Cardiac muscle cell (in vitro differentiated cells and primary cell): ENCODE measurements at places on chromosomes 3 and 15.

- no peaks in the 10 kb centered on the region for H3K27me3 ChIP-seq
- no peak for DNase-seq
- no peak overlapping the region for H3K4me3 ChIP-seq
Measured at GRCh38 chr3:197802779-197803459, 11.9 kb downstream of the LRCH3 start.

GRCh38 chr3:164080208-164080607 is 998.1 kb downstream of the SI start:
- H3K27ac ChIP-seq: no peak overlapping the region
- H3K4me1 ChIP-seq: no peaks in the 10 kb centered on the region
- no peaks in the 10 kb centered on the region for H3K36me3 ChIP-seq
- DNase-seq: no peak
- H3K27me3 ChIP-seq: no peaks in the 10 kb centered on the region

- H3K27ac ChIP-seq: no peak overlapping the region
- no peak overlapping the region for H3K4me3 ChIP-seq
- H3K36me3 ChIP-seq: no peaks in the 10 kb centered on the region
- H3K27me3 ChIP-seq: no peaks in the 10 kb centered on the region
Measured at GRCh38 chr3:82685761-82686160, 924.3 kb upstream of the GBE1 start.

DNA sequence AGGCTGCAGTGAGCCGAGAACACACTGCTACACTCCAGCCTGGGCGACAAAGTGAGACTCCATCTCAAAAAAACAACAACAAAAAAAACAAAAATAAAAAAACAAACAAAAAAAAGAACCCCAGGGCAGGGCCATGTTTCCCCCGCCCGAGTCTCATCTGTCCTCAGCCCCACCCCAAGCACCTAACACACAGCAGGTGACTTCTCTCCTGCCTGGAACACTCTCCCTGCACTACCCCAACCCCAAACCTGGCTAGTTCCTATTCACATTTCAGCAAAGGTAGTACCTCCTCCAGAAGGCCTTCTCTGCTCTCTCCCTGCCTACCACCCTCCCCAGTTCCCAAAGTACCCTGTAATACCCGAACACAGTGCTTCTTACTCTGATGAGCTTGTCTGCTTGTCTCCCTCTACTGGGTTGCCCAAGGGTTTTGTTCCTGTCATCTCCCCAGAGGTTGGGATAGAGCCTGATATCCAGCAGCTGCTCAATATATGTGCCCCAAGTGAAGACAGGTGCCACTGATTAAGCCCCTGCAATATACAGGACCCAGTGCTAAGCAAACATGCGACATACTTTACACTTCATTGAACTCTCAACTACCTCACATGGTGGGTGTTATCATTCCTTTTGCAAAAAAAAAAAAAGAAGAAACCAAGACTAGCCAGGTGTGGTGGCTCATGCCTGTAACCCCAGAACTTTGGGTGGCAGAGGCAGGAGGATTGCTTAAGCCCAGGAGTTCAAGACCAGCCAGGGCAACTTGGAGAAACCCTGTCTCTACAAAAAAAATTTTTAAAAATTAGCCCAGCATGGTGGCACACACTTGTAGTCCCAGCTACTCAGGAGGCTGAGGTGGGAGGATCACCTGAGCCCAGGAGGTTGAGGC is 103.6 kb downstream of the DAPK2 start:
- H3K4me1 ChIP-seq: no peaks in the 10 kb centered on the region
- H3K27me3 ChIP-seq: no peaks in the 10 kb centered on the region
- no peak for DNase-seq
- H3K4me3 ChIP-seq: no peak overlapping the region

DNA sequence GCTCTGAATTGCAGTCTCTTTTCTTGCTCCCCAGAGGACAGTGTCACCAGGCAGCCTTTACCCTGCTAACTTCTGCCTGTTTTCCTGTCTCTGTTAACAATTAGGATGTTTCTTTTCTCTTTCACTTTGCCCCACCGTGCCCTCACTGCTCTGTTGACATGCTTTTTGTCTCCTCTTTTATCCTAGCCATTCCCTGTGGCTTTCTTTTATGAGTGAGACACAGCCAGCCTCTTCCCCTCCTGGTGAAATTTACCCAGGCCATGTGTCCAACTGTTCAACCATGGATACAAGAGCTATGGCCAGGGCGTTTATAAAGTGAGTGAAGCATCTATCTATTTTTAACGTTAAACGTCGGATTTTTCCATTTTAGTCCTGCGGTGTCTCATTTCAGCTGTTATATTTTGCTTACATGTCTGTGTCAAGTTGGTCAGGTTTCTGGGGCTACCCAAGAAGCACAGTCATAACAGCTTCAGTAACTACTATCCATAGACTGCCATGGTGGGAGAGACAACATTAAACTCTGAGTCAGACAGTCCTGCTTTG is 443.2 kb upstream of the AZI2 start:
- no peak overlapping the region for H3K27ac ChIP-seq
- no peaks in the 10 kb centered on the region for H3K4me1 ChIP-seq
- no peak for DNase-seq
- H3K4me3 ChIP-seq: no peak overlapping the region
- H3K36me3 ChIP-seq: no peaks in the 10 kb centered on the region

DNA sequence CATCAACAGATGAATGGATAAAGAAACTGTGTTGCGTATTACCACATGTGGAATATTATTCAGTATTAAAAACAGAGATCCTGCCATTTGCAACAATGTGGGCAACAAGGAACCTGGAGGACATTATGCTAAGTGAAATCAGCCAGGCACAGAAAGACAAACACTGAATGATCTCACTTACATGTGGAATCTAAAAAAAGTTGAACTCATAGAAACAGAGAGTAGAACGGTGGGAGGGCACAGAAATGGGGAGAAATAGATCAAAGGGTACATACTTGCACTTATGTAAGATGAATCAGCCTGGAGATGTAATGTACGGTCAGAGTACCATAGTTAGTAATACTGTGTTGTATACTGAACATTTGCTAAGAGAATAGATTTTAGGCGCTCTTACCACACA is 29.8 kb upstream of the MUC13 start:
- H3K27ac ChIP-seq: peak overlapping the region; percentile 71
- H3K36me3 ChIP-seq: peaks cover 5% of the 10 kb centered on the region
- no peaks in the 10 kb centered on the region for H3K4me1 ChIP-seq

DNA sequence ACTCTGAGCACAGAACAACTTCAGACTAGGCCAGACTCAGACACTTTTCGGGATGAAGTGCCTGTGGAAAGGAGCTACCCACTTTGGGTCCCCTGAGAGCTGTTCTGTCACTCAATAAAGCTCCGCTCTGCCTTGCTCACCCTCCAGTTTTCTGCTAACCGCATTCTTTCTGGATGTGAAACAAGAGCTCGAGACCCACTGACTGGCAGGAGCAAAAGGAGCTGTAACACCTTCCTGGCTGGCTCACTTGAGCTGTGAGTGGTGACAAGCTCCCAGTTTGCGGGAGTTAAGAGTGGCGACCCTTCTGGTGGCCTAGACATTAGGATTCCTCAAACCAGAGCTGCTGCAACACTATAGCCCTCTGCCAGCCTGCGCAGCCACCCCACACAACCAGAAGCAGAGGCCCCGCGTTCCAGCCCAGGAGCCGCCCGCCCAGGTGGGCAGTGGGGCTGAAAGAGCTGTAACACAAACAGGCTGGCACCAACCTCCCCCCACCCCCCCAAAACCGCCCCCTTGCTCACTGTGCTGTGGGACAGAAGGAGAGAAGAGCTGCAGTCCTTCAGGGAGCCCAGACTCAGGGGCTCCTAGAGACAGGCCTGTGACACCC is 1178.1 kb upstream of the GBE1 start:
- H3K36me3 ChIP-seq: no peaks in the 10 kb centered on the region
- peak; percentile 30 for DNase-seq
- no peak overlapping the region for H3K4me3 ChIP-seq
- no peaks in the 10 kb centered on the region for H3K4me1 ChIP-seq

DNA sequence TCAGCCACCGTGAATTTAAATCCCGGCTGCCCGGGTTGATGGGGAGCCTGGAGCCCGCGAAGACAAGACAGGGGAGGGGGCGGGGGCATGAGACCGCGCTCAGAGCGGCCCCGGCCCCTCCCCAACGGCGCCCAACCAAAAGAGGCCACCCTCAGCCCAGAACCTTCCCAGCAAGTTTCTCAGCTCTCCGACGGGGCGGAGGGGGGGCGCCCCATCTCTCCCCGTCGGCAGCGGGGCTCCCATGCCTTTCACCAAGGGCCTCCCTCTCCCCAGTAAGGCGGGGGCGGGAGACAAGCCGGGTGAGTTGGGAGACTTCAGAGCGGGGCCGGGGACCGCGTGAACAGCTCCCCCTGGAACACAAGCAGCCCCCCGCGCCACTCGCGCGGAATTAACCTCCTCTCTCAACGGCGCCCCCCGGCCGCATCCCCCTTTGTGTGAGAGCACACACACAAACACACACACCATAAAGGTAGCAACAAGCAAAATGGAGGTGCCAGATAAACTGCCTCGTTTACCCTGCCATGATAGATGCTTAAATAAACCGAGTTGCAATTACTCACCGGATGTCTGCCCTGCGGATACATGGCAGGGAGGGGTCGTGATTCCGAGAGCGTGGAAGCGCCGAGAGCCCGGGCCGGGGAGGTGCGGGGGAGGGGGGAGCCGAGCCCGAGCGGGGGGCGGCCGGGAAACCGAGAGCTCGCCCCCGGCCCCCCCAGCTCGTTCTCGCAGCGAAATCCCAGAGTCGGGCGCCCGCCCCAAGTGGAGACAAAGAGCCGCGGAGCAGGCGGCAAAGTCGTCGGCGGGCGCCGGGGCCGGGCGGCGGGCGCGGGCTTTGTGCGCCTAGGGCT is 1.3 kb downstream of the TLE3 start:
- no peaks in the 10 kb centered on the region for H3K36me3 ChIP-seq
- DNase-seq: peak; percentile 50
- H3K27ac ChIP-seq: no peak overlapping the region
- peaks cover 20% of the 10 kb centered on the region for H3K27me3 ChIP-seq

DNA sequence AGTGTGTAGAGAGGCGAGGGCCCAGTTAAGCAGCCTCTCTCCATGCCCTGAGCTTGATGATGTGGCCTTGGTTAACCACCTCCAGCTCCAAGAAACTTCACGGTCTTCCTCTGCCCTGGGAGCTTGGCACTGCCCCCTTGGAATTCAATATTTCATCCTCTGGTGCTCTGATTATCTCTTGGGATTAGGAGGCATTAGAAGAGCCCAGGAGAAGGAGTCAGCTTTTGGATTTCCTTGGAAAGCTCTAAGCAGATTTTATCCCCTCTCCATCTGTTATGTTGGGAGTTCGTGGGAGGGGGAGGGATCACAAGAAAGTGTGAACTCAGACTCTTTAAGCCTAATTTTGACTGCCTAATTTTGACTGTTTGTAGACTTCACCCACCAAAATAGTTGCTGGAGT is 132.7 kb upstream of the AGBL1 start:
- H3K4me3 ChIP-seq: no peak overlapping the region
- H3K27ac ChIP-seq: no peak overlapping the region
- DNase-seq: no peak
- no peaks in the 10 kb centered on the region for H3K4me1 ChIP-seq
- H3K36me3 ChIP-seq: no peaks in the 10 kb centered on the region
- H3K27me3 ChIP-seq: no peaks in the 10 kb centered on the region

GRCh38 chr3:195895861-195896360 is 12.4 kb downstream of the TNK2 start:
- peak overlapping the region; percentile 92 for H3K27ac ChIP-seq
- H3K36me3 ChIP-seq: no peaks in the 10 kb centered on the region
- peaks cover 48% of the 10 kb centered on the region for H3K4me1 ChIP-seq

DNA sequence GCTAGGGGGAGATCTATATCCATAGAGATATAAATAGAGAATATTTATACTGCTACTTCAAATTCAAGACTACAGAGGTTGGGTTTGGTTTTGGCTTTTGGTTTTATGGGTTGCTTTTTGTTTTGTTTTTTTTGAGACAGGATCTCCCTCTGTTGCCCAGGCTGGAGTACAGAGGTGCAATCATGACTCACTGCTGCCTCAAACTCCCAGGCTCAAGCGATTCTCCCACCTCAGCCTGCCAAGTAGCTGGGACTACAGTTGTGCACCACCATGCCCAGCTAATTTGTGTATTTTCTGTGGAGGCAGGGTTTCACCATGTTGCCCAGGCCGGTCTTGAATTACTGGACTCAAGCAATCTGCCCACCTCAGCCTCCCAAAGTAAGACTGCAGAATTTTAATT is 3.9 kb upstream of the UBL7 start:
- H3K4me1 ChIP-seq: peaks cover 13% of the 10 kb centered on the region
- DNase-seq: no peak
- no peaks in the 10 kb centered on the region for H3K36me3 ChIP-seq
- H3K27me3 ChIP-seq: no peaks in the 10 kb centered on the region

DNA sequence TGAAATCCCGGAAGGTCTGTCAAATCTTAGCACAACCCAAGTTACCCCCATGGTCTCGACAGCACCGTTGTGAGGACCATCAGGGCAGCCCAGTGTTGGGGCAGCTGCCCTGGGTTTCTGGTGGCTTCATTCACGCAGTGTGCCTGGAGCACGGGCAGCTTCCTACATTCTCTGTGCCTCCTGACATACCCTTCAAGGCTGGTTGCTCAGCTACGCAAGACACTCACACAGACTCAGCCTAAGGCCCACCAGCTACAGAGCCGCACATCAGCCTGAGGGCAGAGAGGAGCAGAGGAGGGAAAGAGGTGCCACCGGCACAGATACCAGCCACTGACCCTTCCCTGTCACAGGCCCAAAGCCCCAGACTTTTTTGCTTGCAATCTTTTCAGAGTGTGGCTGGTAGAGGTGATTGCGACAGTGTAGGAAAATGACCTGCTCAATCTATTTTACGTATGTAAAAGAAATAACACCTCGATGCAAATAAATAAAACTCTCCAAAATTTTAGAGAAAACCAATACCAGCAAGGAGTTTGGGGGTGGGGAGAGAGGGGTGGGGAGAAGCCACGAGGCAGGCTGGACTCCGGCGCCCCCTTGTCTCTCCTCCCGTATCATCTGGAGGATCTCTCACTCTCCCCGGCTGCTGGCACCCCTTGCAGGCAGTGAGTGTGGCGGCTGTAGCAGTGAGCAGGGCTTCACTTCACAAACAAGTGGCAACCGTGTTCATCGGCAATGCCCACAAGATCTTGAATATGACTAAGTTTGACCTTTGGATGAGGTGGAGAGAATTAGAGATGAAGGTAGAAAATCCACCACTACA is 12.7 kb downstream of the CSPG5 start:
- H3K27me3 ChIP-seq: no peaks in the 10 kb centered on the region
- H3K36me3 ChIP-seq: no peaks in the 10 kb centered on the region
- H3K4me1 ChIP-seq: no peaks in the 10 kb centered on the region
- no peak overlapping the region for H3K27ac ChIP-seq
- H3K4me3 ChIP-seq: no peak overlapping the region
- no peak for DNase-seq

- H3K36me3 ChIP-seq: no peaks in the 10 kb centered on the region
- no peak for DNase-seq
- H3K4me1 ChIP-seq: no peaks in the 10 kb centered on the region
- H3K27ac ChIP-seq: no peak overlapping the region
Measured at GRCh38 chr3:176855901-176856486, 341.3 kb downstream of the TBL1XR1 start.

GRCh38 chr3:123449997-123450604 is 1.2 kb upstream of the ADCY5 start:
- peak overlapping the region; percentile 80 for H3K27ac ChIP-seq
- DNase-seq: peak; percentile 56
- peaks cover 15% of the 10 kb centered on the region for H3K4me1 ChIP-seq
- peak overlapping the region; percentile 96 for H3K4me3 ChIP-seq

- peaks cover 61% of the 10 kb centered on the region for H3K36me3 ChIP-seq
- peak overlapping the region; percentile 34 for H3K27ac ChIP-seq
- no peak overlapping the region for H3K4me3 ChIP-seq
- no peak for DNase-seq
Measured at GRCh38 chr3:172334671-172335207, 113.5 kb downstream of the GHSR start.

- H3K27me3 ChIP-seq: no peaks in the 10 kb centered on the region
- no peak overlapping the region for H3K27ac ChIP-seq
- no peaks in the 10 kb centered on the region for H3K36me3 ChIP-seq
Measured at GRCh38 chr15:81085898-81086297, 48.2 kb upstream of the CFAP161 start.
